ENCODE measurements at places on chromosomes 12 and 14.

- DNase-seq = no peak
Measured at GRCh38 chr14:31932675-31933074, 144.4 kb upstream of the ARHGAP5 start.

- DNase-seq = no peak
Measured at GRCh38 chr14:103019826-103020225, 37.5 kb downstream of the CDC42BPB start.

GRCh38 chr14:67396381-67396970 lies 15.5 kb downstream of the PLEK2 start:
- DNase-seq = no peak

GRCh38 chr12:13794706-13795105 lies 186.7 kb downstream of the GRIN2B start:
- no peak for DNase-seq

GRCh38 chr12:47846294-47846996 lies 26.7 kb upstream of the HDAC7 start:
- DNase-seq = no peak

DNA sequence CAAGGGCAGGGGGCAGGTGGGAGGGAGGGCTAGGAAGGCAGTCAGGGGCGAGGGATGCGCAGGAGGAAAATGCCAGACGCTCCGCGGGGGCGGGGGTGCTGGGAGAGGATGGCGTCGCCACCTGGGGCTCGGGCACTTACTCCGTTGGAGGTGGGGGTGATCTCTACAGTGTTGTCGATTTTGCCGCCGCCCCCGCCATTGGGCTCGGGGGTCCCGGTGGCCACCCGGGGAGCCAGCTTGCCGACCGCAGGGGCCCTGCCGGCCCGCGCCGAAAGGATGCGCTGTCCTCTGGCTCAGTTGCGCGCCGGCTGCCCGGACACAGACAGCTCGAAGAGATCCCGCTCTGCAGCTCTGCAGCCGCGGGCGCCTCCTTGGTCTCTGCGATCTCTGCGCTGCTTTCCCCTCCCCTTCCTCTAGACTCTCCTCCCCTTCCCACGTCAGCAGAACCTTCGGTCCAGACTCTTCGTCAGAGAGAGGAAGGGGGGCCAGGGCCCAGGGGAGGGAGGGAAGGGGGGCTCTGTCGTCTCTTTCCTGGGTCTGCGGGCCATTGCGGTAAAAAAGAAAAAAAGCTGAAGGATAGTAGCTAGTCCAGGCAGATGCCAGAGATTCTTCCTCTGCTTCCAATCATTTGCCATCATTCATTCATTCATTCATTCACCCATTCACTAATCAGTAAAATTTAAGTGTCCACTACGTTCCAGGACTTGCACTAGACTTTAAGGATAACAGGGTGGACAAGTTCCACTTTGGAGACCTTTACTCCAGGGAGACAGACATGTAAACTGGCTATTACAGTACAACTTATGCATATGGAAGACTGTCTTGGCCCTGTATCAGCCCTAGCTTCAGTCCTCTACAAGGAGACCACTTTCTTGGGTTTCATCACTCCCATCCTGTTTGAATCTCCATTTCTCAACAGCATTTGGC lies at the start of gene SLC22A17:
Gene SLC22A17 (minus strand): TSS at position 382 of the 927 bp plus-strand sequence.
- DNase-seq = peak; percentile 81

DNA sequence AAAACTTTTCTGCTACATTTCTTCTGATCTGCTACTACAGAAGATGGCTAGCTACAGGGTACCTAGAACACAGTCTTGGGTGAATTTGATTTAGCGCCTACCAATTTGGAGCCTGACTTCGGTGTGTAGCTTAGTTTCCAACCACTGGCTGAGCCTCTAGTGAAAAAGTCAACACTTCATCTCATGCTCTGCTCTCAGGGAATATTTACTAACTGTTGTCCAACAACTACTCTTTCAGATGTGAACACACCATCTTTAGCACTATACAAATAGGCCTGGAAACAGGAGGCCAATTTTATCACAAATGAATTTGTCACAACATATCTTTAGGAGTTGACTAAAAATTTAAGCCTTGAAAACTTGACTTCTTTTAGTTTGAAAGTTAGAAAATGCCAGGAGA lies 167.9 kb downstream of the NELL2 start:
- DNase-seq = no peak

DNA sequence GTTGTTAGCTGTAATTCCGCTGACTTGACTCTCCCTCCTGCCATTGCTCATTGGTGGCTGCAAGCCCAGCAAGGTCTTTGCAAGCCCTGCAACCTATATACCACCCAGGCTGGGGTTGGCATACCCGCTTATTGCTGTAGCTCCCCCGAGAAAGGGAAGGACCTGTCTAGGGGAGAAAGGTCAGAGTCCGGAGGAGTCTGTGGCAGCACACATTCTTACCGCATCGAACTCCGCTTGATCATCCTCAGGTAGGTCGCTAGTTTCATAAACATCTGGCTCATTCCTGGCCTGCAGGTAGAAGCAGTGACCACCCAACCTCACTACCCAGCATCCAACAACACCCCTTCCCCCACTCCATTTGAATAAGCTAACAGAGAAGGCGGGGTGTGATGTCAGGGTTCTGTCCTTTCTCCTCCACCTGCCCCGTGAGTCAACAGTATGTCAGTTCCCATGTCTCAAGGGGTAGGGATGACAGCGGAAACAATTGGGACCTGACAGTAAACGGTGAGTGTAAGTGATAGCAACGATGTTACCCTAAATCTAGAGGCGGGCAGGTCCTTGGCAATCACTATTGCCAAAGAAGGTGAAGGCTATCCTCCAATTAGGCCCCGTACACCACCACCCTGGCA lies 1.1 kb downstream of the DCTN2 start:
- DNase-seq = no peak

- DNase-seq = no peak
Measured at GRCh38 chr12:128959901-128960300, 106.6 kb downstream of the GLT1D1 start.

DNA sequence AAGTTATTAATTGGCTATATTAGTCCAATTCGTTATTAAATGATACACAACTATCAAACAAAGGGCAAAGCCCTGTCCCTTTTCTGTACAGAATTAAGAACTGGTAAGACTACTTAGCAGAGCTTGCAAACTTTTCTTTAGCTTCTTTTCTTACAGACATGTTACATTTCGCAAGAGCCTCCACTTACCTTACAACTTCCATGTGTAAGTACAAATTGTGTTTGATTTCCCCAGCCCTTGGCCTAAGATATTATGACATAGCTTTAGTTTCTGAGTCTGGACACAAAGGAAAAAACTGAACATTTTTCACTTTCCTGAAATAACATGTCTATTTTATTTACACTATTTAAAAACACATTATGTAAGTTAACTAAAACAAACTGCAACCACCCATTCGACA lies 1.7 kb downstream of the ATF7 start:
- DNase-seq = no peak

DNA sequence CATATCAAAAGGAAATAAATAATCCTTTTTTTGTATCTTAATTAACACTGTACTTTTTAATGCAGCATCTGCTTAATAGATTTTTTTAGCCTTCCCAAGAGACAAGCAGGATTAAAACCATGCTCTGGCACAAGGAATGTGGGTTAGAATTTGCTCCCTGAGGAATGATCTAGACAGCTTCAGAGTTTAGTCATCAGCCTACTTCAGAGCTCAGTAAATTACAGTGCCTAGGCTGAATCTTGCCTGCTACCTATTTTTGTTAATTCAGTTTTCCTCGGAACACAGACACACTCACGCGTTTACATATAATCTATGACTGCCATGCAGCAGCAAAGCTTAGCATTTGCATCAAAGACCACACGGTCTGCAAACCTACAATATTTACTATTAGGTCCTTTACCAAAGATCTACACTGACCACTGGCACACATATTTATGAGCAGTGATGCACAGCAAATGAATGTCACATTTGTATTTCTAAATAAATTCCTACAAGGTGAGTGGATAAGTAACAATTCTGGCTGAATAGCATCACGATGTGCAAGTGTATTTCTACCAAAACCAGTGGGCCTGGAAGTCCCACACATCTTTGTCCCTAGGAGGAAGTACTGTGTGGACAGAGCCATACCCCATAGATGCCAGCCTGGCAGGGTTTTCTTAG lies 309.8 kb upstream of the TMEM132C start:
- DNase-seq = no peak

- peak; percentile 18 for DNase-seq
Measured at GRCh38 chr12:100926669-100927248, 132.2 kb downstream of the ANO4 start.

DNA sequence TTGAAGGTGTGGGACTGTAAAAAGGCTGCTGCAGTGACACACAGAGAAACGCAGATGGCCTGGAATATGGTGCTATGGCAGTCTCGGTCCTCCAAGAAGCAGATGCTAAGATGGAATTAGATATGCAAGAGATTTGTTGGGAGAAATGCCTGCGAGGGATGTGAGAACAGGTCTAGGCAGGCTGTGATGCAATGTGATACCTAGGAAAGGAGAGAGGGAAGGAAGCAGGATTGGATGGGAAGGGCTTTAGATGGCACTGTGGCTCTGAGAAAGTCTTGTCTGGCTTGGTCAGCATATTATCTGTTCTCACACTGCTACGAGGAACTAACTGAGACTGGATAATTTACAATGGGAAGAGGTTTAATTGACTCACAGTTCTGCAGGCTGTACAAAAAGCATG lies 374.4 kb downstream of the BCAT1 start:
- no peak for DNase-seq

GRCh38 chr12:55932551-55932910 lies 1.6 kb downstream of the DGKA start:
- no peak for DNase-seq

GRCh38 chr12:123950476-123951349 lies 21.9 kb downstream of the CCDC92 start:
- no peak for DNase-seq

DNA sequence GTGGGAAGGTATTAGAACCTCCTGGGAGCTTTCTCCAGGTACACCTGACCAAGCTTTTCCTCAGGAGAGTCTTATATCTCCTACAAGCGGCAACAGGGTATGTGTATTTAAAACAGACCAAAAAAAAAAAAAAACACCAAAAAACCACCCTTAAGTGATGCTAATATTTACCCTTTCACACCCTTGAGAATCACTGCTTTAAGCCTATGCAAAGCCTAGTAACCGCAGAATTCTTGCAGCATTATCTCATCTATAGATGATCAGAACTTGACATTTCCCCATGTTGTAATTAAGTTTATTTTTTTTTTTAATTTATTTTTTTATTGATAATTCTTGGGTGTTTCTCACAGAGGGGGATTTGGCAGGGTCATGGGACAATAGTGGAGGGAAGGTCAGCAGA lies 19.3 kb downstream of the ZNF641 start:
- no peak for DNase-seq

- no peak for DNase-seq
Measured at GRCh38 chr12:6541371-6542165, 7.3 kb downstream of the GAPDH start.

GRCh38 chr12:26069796-26070195 lies 55.0 kb downstream of the BHLHE41 start:
- no peak for DNase-seq

- DNase-seq = no peak
Measured at GRCh38 chr14:102811971-102812370, 34.7 kb downstream of the TRAF3 start.

- DNase-seq = no peak
Measured at GRCh38 chr12:27984275-27984674, 11.7 kb upstream of the PTHLH start.

DNA sequence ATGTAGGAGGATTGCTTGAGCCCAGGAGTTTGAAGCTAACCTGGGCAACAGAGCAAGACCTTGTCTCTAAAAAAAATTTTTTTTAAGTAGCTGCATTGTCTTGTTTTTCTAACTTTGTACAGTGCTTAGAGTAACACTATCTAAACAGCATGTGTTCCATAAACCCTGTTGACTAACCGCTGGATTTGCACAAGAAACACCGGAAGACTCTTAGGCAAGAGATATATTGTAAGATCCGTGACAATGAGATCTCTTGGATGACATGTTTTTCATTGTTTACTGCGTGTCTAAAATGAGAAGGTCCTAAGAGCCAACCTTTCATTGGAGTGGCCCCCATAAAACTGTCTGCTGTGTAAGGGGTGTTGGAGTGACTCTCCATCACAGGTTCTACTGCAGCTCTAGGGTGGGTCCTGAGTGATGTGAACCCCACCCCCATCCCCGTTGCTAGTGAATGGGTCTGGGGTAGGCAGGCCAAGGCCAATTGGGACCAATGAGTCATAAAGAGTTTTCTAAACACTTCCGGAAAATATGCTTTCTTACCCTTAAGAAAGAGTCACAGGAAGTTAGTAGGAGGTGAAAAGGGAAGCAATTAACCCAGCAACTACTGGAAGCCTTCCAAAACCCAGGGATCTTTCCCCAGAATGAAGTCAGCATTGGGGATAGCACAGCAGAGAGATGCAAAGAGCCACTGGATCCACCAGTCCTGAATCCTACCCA lies 24.3 kb upstream of the PCNX1 start:
- no peak for DNase-seq

GRCh38 chr14:64601571-64601970 lies 51.8 kb downstream of the PPP1R36 start:
- no peak for DNase-seq

DNA sequence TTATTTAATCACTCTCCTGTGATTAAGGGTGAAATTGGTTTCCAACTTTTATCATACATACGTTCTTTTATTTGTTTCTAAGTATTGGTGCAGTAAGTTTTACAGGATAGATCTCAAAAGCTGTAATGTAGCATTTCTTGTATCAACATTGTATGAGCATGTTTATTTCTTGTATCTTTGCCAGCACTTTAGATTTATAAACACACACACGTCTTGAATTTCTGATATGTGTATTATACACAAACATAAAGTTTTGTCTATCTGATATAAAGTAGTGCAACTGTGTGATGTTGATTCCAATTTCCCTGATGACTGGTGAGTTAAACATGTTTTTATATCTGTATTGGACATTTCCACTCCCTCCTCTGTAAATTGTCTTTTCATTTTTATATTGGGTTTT lies 134.7 kb downstream of the NOVA1 start:
- no peak for DNase-seq

GRCh38 chr12:34392741-34393085 lies 370.4 kb downstream of the ALG10 start:
- DNase-seq = no peak

DNA sequence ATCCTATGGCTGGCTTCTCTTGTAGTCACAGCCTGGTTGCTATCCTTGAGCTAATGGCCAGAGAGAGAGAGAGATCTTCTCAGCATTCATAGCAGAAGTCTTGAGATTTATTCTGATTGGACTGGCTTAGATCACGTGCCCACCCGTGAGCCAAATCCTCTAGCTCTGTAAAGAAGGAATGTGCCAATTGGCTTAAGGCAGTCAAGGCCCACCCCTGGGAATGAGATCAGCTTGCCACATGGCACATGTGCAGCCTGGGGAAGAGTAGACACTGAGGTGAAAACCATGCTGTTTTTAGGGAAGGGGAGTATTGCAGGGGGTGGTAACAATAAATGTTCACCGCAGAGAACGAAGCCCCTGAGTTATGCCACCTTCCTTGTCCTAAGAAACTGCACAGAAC lies 36.3 kb downstream of the PLEKHG7 start:
- DNase-seq = no peak

DNA sequence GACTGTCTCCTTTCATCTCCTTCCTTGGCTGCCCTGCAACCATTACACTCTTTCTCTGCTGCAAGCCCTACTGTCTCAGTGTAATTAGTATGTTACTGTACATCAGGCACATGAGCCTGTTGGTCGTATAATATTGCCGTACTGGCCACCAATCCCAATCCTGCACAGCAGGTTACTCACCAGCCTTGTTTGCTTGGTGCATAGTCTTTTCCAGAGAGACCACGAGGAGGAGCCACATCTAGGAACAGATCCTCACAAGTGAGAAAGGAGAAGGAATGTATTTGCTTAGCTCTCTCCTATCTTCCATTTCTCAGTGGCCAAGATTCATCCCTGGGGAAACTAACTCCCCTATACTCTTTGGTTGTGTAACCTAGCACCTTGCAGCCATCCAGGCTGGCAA lies 33.0 kb upstream of the BICDL1 start:
- DNase-seq = no peak

GRCh38 chr14:79598339-79598738 lies 613.0 kb downstream of the DIO2 start:
- no peak for DNase-seq

All from astrocyte of the cerebellum (primary cell).